ENCODE measurements at places on chromosomes 4 and X.

GRCh38 chr4:870951-871350 is 45.0 kb upstream of the CPLX1 start:
- DNase-seq, result no peak

- no peak for DNase-seq
Measured at GRCh38 chrX:96957718-96958117, 74.0 kb downstream of the RPA4 start.

GRCh38 chr4:82777857-82778525 is 20.6 kb downstream of the SCD5 start:
- DNase-seq, result no peak

- no peak for DNase-seq
Measured at GRCh38 chr4:26509681-26510333, 19.5 kb upstream of the CCKAR start.

- DNase-seq, result no peak
Measured at GRCh38 chr4:189088780-189089179, 851.9 kb upstream of the FRG1 start.

DNA sequence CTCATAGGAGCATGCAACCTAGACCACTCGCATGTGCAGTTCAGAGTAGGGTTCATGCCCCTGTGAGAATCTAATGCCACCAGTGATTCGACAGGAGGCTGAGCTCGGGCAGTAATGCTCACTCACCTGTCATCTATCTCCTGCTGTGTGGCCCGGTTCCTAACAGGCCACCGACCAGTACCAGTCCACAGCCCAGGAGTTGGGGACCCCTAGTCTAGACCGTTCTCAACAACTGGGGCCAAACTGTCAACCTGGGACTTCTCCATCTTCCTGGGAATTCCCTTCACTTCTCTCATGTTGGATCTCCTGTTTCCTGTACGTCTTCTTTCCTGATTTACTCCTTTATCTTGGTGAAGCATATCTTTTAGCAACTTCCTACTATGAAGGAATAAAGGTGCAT is 79.4 kb upstream of the HELT start:
- no peak for DNase-seq

GRCh38 chr4:79877511-79877910 is 195.5 kb downstream of the ANTXR2 start:
- DNase-seq, result no peak

GRCh38 chr4:39235696-39236095 is 53.4 kb downstream of the WDR19 start:
- no peak for DNase-seq

- no peak for DNase-seq
Measured at GRCh38 chr4:183633476-183634400, 25.2 kb downstream of the RWDD4 start.

- DNase-seq, result no peak
Measured at GRCh38 chrX:49270249-49270921, 792 bp downstream of the PPP1R3F start.

- no peak for DNase-seq
Measured at GRCh38 chrX:153601511-153602110, 2.7 kb upstream of the CCNQ start.

GRCh38 chr4:170008371-170008770 is 17.8 kb downstream of the MFAP3L start:
- DNase-seq, result no peak

GRCh38 chr4:185020293-185020808 is 2.1 kb downstream of the HELT start:
- DNase-seq, result no peak

Data from skin of body (tissue), 3 donors.